GM13977 (cell line): ENCODE measurements at places on chromosomes 13 and 19.

DNA sequence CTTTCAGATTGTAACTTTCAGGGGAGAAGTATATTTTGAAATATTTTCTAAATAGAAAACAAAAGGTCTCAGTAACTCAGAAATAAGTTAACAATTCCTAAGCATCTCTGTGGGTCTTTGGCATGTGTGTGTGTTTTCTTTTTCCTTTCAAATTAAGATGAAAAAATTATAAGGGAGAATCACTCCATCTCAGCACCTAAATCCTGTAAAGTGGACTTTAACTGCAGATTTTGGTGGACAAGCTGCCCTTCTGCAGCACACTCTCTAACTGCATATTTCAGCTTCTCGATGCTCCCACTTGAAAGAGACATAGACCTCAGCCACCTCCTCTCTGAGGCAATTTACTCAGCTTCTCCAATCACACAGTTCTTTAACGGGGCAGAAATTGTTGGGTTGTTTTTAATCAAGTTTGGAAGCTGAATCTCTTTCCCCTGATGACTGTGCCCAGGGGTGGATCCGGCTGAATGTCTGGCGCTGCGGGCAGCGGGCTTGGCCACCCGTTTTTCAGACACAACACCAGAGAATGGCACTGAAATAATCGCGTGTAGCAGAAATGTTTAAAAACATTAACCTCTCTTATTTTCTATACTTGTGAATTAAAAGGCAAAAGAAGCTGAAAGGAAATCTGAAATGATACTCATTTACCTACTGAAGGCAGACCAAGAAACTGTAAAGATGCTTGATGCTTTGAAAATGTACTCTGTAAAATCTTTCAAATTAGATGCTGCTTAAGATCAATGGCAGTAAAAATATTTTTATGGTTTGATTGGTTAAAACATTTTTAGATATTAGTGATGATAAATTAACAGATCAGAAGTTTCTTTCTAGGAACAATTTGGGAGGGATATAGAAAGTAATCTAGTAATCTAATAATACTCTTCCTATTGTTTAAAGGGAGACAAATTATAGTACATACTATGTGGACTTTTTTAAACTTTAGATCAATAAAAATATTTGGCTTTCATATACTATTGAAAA, 12.4 kb downstream of the ZIC2 start:
- peak; percentile 5 for DNase-seq

DNA sequence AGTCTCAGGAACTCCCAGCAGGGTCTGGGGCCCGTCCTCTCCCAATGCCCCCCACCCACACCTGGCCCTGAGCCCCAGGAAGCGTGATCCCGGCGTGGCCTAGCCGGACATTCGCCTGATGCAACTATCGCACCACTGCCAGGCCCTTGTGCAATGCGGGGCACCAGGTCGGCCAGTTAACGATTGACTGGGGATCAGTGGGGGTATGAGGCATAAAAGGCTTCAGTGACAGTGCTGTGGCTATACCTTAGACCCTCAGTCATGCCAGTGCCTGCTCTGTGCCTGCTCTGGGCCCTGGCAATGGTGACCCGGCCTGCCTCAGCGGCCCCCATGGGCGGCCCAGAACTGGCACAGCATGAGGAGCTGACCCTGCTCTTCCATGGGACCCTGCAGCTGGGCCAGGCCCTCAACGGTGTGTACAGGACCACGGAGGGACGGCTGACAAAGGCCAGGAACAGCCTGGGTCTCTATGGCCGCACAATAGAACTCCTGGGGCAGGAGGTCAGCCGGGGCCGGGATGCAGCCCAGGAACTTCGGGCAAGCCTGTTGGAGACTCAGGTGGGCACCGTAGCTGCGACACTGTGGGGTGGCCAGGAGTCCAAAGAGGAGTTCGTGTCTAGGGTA, at the start of gene ANGPTL8:
ANGPTL8 (plus strand) TSS at position 243 of the 624 bp plus-strand sequence; CDS start at position 262, 19 bp downstream.
- DNase-seq = no peak

DNA sequence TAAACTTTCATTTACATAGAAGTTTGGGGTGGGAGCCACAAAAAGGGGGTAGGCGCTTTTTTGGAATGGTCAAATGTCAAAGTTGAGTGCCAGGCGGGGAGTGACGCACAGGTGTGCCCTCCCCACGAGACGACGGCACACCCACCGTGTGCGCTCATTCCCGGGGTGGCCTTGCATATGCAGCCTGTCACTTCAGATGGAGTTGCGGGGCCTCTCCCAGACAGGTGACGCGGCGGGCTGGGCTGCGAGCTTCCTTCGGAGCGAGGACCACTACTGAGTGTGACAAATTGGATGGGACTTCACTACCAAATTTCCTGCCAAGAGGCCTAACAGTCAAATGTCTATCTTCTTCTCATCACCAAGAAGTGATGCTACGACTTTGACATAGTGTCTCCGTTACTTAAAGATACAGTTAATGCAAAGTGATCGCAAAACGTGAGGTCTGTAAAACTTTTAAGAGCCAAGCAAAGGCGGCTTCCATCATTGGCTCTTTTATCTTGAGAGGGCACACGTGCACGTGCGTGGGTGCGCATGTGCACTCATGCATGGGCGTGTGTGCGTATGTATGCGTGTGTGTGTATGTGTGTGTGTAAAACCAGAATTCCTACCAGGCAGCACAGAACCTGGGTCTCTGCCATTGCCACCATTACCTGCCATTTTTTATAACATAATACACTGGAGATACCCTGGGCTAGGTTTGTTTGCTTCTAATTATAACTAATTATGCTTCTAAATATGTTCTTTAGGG, 43.1 kb downstream of the TSHZ3 start:
- DNase-seq = no peak

DNA sequence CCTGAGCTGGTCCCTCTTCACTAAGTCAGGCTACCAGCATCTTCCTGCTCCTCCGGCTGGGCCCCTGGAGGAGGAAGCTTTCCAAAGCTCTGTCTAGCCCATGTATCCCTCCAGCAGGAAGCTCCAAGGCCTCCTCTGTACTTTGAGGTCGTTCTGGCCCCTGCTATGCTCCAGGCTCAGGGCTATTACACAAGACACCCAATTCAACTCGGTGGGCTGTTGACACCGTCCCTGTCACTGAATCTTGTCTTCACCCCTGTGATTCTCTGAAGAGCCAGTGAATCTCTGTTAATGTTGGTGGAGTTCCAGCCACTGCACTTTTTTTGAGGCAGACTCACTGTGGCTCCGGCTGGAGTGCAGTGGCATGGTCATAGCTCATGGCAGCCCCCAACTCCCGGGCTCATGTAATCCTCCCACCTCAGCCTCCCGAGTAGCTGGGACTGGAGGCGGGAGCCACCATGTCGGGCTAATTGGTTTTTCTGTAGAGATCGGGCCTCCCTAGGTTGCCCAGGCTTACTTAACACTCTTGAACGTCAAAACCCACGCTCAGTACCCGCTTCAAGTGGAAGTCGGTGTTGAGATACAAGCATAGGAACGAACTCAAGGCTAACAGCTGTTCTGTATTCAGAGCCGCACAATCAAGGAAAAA, 512 bp upstream of the REX1BD start:
- DNase-seq = no peak
